Progenitor cell of endocrine pancreas (in vitro differentiated cells): ENCODE measurements at places on chromosomes 5 and 9.

- DNase-seq: no peak
Observed at GRCh38 chr5:176877793-176878331, 21.3 kb downstream of the HK3 start.

DNA sequence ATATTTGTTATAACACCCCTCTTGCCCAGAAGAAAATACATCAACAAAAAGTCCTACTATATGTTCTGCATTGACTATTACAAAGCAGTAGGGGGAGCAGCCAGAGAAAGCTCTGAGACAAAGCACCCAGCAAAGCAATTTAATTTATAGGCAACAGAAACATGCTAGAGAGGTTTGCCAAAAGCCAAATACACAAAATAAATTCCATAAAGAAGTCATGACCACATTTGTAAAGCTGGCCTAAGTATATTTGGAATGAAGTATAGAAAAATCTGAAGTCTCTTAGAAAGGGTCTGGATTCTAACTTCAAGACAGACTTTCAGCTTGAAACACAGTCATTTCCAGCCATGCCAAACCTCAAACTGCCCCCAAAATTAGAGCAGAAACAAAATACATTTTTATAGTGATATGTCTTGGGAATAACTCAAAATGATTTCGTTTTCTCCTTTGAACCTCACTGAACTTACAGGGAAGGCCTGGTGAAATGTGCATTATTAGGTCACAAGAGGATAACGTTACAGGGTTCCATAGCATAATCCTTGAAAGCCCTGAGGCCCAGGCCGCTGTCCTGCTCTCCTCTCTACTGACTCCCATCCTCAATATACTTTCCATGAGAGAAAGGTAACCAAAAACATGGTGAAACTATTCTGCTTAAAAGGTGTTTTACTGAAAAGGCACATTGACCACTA is 451.8 kb downstream of the RAB3C start:
- DNase-seq: no peak

DNA sequence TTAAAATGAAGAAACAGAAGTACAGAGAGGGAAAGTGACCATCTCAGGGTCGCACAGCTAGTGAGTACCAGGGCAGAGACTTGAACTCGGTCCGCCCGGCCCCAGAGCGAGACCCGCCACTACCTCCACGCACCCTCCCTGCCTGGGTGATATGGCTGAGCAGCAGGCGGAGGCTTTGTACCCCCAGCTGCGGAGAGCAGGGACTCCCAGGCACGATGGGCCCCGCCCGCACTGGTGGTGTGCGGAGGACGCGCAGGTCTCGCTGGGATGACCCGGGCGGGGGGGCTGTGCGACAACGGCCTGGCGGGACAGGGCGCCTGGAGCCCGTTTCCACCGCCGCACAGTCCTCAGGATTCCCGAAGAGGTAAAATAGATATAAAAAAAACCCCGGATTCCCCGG is 64.7 kb upstream of the LARP1 start:
- DNase-seq: no peak

DNA sequence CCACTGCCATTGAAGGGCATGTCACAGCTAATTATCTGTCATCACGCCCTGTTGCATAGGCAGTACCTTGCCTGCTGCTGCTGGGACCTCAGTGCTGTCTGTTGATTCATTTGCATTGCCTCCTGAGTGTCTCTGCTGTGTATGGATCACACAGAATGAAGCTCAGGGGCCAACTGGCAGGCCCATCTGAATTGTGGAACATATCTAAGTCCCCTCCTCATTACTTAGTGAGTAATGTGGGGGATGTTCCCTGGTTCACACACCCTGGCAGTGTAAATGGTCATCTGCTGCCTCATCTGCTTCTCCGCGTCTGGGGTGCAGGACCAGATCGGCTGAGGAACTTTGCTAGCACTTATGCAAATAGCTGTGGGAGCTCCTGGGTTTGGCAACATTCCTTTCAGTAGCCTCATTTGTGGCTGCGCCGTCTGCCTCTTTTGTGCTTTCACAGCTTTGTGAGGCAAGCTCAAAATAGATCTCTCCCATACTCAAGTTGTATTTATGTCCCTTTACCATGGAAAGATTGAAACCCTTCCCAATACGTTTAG is 25.4 kb downstream of the TYRP1 start:
- DNase-seq: no peak

DNA sequence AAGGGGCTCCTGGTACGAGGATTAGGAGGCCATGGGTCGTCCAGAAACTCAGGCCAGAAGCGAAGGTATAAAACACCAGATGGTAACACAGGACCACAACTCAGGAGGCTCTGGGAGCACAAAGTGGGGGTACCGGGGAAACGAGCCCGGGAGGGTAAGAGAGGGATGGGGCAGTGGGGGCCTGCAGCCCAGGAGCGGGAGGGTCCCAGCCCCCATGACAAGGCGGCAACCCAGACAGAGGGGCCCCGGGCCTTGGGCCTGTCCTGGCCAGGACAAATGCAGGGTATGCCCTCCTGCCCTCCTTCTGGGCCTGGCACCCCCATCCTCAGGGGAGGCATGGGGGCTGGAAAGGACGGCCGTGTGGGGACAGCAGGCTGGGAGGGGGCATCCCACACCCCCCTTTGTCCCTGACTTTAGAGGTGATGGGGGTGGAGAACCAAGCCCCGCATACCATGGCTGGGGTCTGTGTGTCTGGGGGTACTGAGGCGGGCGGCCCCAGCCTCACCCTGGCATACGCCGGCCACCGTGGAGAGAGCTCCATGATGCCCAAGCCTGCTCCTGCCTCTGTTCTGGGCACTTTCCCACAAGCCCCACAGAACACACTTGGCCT is 47.0 kb upstream of the EXOC3 start:
- no peak for DNase-seq

GRCh38 chr9:113650207-113651131 is 186.9 kb downstream of the RGS3 start:
- DNase-seq: no peak

DNA sequence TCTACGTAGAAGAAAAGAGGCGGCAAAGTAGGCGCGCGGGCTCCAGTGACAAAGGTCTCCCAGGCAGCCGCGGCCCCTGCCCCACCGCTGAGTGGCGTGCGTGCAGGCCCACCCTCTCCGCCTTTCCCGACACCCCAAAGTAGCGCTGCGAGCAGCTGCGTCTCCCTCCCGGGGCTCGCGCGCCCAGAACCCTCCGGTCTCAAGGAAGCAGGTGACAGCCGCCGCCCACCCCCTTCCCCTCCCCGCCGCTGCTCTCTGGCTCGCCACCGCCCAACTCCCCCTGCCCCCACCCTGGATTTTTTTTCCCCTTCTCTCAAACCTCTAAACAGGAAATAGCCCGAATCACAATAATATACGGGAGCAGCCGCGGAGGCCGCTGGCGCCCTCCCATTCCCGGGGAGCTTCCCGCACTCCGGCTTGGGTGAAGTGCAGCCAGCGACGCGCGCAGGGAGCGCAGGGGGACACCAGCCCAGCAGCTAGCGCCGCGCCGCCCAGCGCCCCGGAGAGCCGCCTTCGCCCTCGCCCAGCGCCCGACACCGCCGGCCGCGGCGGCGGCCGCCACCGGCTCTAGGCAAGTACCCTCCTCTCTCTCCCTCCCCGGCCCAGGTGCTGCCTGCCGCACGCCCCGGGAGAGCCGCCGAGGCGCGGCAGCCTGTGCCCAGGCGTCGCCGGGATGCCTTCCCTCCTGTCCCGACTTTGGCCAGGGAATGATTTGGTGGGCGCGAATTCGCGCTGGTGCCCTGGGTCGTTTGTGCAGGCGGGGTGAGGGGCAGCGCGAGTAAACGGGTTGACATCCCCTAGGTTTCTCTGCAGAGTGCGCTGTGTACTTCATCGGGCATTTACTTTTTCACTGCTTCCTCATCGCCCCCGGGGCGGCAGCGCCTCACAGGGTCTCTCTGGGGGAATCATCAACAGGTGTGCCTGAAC is 52.7 kb upstream of the TJP2 start:
- DNase-seq: peak; percentile 53

DNA sequence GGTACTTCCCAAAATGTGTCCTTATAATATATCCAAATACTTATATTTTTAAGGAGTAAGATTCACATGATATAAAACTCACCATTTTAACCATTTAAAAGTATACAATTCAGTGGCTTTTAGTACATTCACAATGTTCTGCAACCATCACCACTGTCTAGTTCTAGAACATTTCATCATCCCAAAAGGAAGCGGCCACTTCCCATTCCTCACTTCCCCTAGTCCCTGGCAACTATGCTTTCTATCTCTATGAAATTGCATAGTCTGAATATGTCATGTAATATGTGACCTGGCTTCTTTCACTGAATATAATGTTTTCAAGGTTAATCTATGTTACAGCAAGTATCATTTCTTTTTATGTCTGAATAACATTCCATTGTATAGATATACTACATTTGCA is 615.1 kb upstream of the SGCD start:
- DNase-seq: no peak

- no peak for DNase-seq
Observed at GRCh38 chr9:88501086-88501485, 33.9 kb upstream of the NXNL2 start.

DNA sequence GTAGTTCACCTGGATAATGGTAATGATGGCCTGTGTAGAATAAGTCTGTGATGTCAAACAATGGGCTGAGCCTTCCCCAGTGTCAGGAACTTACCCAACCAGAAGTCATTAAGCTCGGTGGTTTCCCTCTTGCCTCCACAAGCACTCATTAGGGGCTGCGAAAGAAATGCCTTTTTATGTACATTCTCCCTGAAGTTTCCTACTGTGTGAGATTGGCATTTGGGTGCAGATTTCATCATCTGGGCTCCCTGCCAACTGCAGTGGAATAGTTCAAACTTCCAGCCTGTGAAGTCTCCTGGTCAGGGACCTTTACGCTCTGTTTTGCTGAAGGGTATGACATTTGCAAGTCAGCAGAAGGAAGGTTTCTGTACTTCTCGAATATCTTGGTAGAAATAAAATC is 41.6 kb upstream of the TMEM215 start:
- no peak for DNase-seq
